ENCODE measurements at places on chromosomes 5 and 9.

DNA sequence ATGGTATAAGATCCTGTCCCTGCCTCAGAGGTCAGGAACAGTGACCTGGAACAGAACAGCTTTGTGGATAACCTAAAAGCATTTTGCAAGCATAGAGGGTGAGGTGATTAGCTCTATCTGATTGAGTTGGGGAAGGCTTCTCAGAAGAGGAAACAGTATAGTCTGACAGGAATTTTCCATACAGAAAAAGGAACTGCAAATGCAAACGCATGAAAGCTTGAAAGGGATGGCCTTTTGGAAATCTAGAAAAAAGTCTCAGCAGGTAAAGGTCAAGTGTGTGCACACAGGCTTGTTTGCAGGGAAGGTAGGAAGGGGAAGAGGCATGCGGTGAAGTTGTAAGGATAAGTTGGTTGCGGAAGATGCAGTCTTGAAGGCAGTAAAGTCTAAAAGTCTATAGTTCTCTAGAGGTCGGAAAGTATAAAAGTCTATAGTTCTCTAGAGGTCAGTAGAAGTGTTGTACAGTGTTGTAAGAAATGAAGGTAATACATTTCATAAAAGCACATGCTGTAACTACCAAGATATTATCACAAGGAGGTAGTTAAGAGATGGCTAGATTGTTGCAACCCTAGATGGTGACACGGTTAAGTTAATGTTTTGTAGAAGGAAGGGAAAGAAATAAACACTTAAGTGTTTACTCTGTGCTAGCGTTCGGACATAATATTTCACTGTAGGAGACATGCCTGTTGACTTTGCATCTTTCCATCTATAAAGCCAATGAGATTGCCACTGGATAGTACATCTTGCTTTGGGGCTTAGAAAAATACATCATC, 16.7 kb upstream of the HSPB3 start:
- DNase-seq = peak; percentile 74

- peak; percentile 83 for DNase-seq
Measured at GRCh38 chr9:32589083-32589723, 16.2 kb upstream of the NDUFB6 start.

DNA sequence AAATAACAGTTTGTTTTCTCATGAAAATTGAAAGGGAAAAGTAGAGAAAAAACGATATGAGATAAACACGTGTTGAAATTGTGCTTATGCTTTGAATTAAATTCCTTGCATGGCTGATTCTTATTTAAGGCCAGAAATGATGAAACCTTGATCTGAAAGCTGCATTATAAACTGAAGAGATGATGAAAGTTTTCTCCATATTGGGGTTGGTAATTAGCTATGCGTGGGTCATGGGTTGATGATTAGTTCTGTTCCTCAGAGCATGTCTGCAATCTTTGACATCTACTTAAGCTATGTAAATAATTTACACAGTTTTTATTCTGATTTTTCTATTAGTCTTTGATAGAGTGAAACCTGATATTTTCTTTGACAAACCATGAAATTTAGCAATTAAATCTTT, 264.1 kb downstream of the CD180 start:
- DNase-seq = peak; percentile 35

GRCh38 chr9:119280740-119281485, 88.3 kb downstream of the BRINP1 start:
- no peak for DNase-seq
